ENCODE measurements at places on chromosomes 12 and 14.
A peak's percentile ranks its signal among the peaks of the same experiment; 100 is the strongest.

DNA sequence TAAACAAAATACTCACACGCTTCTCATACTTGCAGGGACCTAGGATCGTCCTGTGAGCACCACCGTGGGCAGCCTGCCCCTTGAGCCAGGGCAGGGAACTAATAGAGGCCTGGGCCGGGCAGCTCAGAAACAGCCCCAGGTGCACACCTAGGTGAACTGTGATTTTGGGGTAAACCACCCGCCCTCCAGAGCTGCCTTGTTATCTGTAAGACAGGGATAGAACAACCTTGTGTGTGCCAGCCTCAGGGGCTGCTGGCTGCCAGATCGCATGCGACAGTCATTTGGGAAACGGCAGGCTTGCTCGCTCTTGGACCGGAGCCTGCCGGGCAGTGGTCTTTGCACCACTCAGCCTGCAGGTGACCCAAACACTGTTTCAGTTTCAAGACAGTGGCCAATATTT is 86.8 kb downstream of the ADGRD1 start:
- DNase-seq: no peak

DNA sequence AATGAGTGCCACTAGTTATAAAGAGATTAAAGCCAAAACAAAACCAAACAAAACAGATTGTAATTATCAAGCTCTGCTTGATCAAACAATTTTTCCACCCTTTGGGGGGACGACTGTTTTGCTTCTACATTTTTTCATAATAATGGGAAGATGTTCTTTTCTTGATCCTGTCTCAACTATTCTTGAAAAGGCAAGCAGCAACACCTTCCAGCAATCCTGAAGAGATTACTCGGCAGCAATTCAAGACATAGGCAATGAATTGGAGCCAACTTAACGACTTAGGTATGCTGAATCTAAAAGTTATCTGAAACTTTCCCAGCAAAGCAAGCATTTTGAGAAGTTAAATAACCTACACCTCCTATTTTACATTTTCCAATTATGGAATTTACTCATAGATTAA is 69.9 kb upstream of the SLC38A4 start:
- no peak for DNase-seq

DNA sequence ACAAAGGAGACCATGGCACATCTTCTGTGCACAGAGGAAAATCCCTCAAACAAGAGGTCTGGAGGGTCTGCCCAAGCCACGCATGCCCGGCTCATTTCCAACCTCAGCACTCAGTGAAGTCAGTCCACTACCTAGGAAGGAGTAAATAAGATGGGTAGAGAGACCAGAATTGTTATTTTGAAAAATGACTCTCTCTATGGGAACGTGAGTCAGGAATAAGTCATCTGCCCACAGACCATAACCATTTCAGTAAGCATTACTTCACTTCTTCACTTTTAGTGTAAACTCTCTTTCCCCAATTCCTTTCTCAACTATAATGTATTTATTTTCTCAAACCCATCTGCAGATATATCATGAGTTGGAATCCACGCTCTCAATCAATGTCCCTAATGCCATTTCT is 1039.9 kb upstream of the USP15 start:
- no peak for DNase-seq

GRCh38 chr14:103541709-103542604 is 13.0 kb downstream of the TRMT61A start:
- DNase-seq: peak; percentile 37

- no peak for DNase-seq
Measured at GRCh38 chr12:21642707-21643389, 14.8 kb downstream of the LDHB start.

- DNase-seq: no peak
Measured at GRCh38 chr12:56161690-56162351, 3.7 kb downstream of the MYL6 start.

- no peak for DNase-seq
Measured at GRCh38 chr12:96177013-96177412, 17.2 kb upstream of the ELK3 start.

- peak; percentile 45 for DNase-seq
Measured at GRCh38 chr12:52952076-52952801, 3.3 kb downstream of the KRT18 start.

GRCh38 chr14:24155100-24155499 is 6.0 kb upstream of the IRF9 start:
- no peak for DNase-seq

- no peak for DNase-seq
Measured at GRCh38 chr14:91272341-91273272, 28.1 kb upstream of the GPR68 start.

GRCh38 chr12:55743406-55744339 is 751 bp downstream of the GDF11 start:
- DNase-seq: peak; percentile 71

DNA sequence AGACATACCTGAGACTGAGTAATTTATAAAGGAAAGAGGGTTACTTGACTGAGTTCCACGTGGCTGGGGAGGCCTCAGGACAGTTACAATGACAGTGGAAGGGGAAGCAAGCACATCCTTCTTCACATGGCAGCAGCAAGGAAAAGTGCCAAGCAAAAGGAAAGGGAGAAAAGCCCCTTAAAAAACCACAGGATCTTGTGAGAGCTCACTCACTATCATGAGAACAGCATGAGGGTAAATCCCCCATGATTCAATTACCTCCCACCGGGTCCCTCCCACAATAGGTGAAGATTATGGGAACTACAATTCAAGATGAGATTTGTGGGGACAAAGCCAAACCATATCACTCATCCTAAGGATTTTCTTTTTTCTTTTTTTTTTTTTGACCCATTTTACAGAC is 177.8 kb upstream of the EEA1 start:
- no peak for DNase-seq

DNA sequence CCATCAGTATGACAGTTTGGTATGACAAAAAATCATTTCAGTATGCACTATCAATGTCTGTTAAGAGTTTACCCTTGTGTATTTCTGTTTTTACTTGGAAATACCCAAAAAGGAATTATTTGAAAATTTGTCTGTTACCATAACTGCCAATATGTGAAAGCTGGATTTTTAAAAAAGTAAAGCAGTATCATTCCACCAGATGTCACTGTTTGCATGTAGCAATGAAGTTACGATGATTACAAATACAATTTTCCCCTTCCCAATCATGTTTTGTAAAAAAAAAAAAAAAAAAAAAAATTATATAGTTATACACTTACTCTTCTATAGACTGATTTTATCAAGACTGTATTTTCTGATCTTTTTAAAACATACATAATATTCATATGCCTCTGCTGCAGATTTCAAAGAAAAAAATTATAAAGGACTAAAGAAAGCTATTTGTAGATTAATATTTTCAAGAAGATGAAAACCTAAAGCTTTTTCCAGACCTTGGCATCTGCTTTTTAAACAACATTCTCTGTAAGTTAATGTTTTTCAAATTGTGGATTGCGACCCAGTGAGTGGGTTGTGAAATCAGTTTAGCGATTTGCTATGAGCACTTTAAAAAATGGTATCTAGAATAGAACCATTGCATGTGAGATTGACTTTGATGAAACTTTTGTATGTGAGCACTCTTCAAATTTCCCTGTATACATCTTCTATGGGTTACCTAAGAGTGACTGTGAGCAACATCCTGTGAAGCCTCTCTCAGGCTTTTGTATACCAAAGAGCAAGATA is 114.2 kb downstream of the TTC6 start:
- DNase-seq: no peak

GRCh38 chr14:24411443-24412389 is 12.9 kb downstream of the NYNRIN start:
- no peak for DNase-seq

- no peak for DNase-seq
Measured at GRCh38 chr14:36227344-36227743, 50.8 kb upstream of the PTCSC3 start.

GRCh38 chr14:99029145-99029915 is 242.7 kb downstream of the BCL11B start:
- no peak for DNase-seq

GRCh38 chr12:29430716-29431044 is 49.7 kb upstream of the ERGIC2 start:
- no peak for DNase-seq

DNA sequence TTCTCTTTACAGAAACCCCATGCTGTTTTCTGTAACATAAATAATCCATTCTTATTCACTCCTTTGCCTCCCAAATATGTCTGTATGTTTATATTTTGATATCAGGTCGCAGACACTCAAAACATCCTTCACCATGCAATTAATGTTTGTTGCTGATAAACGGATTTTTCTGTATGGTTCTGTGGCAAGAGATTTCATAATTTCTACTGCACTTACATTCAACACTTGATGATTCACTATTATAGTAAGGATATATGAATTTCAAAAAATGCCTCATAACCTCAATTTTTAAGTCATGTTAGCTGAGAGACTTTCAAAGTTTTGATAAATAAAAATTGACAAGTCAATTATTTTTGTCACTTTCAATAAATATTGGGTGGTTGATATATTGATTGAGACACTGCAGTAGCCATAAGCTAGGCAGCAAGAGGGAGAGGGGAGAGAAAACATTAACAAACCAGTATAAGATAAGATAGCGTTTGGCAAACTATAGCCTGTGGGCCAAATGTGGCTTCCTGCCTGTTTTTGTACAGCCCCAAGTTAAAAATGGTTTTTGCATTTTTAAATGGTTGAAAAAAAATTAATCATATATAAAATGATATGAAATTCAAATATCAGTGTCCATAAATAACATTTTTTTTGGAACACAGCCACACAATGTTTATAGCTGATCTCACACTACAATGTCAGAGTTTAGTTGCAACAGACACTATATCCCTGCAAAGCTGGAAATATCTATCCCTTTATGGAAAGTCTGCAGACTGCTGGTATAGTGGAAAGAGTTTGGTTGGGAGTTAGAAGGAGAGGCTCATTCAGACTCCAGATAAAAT is 18.3 kb downstream of the ALDH6A1 start:
- no peak for DNase-seq

GRCh38 chr14:74255281-74255680 is 16.0 kb downstream of the VSX2 start:
- DNase-seq: no peak

- no peak for DNase-seq
Measured at GRCh38 chr14:37122288-37122687, 50.1 kb downstream of the SLC25A21 start.

DNA sequence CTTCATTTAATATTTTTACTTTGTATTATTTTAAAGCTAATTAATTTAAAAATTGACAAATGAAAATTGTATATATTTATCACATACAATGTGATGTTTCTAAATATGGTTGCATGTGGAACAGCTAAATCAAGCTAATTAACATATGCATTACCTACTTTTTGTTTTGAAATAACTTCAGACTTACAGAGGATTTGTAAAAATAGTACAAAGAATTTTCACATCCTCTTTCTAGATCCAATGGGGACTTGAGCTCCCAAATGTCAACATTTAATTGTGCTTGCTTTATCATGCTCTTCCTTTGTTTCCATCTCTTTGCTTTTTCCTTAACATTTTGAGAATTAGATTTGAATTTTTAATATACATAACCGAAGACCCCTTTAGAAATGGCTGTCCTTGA is 6.6 kb downstream of the DCD start:
- DNase-seq: no peak

GRCh38 chr14:64844272-64844671 is 35.4 kb downstream of the SPTB start:
- no peak for DNase-seq

GRCh38 chr14:53655080-53655785 is 301.4 kb downstream of the BMP4 start:
- no peak for DNase-seq

GRCh38 chr14:68020999-68021663 is 201.6 kb downstream of the RAD51B start:
- DNase-seq: no peak

- DNase-seq: no peak
Measured at GRCh38 chr12:105351523-105351922, 21.0 kb downstream of the C12orf75 start.

GRCh38 chr12:66739940-66740651 is 61.2 kb upstream of the GRIP1 start:
- DNase-seq: no peak

DNA sequence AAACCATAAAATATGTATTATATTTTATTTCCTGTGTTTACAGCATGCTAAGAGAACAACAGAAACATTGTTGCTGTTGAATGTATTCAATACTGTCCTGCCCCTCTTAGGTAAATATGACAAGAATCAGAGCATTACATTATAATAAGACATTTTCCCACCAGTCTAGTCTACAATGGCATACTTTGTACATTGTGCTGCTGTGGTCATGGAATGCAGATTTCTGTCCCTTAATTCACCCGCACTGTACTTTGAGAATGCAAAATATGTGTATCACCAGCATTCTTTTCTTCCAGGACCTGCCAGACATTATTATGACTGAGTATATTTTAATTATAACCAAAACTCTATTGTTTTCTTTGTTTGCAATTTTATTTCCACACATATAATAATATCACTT is 16.5 kb upstream of the OR10AD1 start:
- DNase-seq: no peak

GRCh38 chr12:2618291-2618995 is 176.3 kb upstream of the FKBP4 start:
- no peak for DNase-seq

- peak; percentile 21 for DNase-seq
Measured at GRCh38 chr12:131266591-131267467, 313.1 kb downstream of the ADGRD1 start.

DNA sequence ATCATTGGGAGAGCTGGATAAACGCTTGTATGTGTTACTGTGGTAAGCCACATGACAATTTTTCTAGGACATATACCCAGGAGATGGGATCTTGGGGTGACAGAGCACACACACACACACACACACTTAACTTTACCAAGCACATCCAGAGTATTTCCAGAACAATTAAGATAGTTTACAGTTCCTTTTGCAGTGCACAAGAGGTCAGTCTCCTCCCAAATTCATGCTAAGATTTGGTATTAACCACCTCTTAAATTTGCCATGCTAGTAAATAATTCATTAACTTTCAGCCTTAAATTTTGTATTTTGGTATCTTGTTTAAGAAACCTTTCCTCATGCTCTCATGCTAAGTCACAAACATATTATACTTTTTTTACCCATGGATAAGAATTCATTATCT is 33.9 kb upstream of the LIMA1 start:
- no peak for DNase-seq

- DNase-seq: no peak
Measured at GRCh38 chr14:28952666-28953065, 186.1 kb downstream of the FOXG1 start.
